ENCODE measurements at places on chromosomes 5 and 9.

DNA sequence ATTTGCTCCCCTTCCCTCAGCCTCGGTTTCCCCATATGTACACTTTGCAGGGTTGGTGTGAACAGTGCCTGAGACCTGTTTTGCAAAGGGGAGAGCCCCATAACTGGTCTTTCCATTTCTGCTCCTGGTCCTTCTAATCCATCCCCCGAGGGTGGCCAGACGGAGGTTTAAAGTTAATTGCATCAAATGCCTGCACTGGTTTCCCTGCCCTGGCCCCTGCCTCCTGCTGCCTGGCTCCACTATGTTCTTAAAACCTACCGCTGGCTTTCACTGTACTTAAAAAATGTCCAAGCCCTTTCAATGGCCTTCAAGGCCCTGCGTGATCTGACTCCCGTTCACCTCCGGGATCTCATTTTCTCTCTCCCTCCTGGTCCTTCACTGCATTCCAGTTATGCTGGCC, 183.0 kb downstream of the RGS3 start:
- DNase-seq: no peak

DNA sequence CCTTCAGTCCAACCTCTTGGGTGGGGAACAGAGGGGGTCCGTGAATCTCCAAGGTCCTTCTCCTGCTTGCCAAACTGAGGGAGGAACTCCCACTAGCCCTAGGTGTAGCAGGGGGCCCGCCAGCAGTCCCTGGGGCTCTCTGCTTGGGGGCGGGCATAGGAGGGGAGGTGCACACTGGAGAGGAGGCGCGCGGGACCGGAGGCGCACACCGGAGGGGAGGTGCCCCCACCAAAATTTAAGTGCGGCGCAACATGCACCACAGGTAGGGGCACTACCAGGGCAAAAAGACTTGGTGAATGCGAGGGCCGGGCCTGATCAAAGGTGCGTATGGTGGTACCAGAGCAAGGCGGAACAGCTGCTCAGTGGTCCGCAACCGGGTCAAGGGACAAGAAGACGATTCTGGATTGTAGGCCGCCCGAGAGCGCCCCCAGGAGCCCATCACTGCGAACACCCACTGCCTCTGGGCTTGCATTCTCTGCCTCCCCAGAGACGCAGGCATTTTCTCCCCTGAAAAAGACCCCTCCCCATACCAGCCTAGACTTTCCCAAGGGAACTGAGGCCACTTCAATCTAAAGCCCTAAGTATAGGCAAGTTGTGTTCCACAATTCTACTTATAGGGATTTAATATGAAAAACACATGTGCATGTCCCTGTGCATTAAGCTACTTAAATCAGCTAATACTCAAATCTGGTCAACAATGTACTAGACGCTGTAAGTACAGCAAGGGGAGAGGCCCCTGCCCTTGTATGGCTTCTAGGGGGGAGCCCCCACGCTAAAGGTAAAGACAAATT, 50.6 kb downstream of the TGFBI start:
- no peak for DNase-seq

DNA sequence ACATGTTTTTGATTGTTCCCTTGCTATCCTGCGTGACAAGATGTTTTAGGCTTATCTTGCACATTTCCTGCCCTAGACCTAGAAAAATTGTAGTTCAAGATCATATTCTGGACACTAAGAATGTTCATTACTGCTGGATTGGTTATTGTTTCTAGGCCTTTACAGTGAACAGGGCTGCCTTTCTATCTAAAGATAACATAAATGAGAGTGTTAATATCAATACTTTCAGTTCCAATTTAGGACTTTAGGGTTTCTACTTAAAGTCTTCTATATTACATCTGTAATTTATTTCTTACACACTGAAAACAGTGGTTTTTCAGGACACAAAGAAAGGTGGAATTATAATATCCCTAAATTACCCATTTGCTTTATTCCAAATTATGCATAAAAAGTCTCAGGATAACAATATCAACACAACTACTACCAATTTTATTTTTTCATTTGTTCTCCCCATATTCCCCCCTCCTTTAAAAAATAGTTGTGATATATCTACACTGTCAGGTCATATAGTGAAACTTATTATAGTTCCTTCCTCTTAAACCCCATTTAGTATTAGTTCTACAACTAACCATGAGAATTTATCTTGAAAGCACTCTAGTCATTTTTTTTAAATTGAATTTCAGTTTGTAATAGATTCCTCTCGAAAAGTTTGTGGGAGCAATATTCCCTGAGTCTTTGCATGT, 293.9 kb upstream of the RIOK2 start:
- DNase-seq: no peak

GRCh38 chr5:54457094-54457862, 1.8 kb downstream of the HSPB3 start:
- no peak for DNase-seq

- no peak for DNase-seq
Observed at GRCh38 chr9:91727972-91728371, 222.1 kb downstream of the ROR2 start.

DNA sequence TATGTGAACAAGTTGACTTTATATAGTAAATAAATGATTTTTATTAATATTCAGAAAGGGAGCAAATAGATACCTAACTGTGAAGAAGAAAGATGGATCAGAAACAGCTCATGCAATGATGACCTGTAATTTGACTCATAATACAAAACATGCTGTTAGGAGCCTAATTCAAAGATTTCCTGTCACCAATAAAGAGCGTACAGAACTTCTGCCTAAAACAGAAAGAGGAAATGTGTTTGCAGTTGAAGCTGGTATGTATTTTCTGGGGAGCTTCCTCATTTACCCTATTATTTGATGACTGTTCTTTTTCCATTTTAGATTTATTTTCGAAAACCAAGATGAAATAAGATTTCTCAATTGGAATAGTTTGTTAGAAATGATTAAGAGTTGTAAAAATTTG, 11.4 kb downstream of the YTHDC2 start:
- no peak for DNase-seq

GRCh38 chr5:171893290-171893886, 107.8 kb downstream of the SMIM23 start:
- no peak for DNase-seq

DNA sequence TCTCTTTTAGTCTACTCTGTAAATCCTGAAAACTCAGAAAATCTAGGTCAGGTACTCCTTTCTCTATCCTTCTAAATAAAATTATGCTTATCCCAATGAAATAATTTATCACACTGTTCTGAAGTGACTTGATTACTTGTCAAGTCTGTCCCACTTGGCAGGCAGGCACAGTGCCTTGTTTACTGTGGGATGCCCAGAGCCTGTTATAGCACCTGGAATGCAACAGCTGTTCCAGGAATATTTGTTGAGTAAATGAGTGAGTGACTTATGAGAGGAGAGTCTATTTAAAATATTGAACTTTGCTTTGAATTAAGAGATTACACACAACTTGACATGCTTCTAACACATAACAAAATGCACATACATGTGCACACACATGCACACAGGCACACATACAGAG, 130.0 kb downstream of the MPDZ start:
- DNase-seq: no peak

DNA sequence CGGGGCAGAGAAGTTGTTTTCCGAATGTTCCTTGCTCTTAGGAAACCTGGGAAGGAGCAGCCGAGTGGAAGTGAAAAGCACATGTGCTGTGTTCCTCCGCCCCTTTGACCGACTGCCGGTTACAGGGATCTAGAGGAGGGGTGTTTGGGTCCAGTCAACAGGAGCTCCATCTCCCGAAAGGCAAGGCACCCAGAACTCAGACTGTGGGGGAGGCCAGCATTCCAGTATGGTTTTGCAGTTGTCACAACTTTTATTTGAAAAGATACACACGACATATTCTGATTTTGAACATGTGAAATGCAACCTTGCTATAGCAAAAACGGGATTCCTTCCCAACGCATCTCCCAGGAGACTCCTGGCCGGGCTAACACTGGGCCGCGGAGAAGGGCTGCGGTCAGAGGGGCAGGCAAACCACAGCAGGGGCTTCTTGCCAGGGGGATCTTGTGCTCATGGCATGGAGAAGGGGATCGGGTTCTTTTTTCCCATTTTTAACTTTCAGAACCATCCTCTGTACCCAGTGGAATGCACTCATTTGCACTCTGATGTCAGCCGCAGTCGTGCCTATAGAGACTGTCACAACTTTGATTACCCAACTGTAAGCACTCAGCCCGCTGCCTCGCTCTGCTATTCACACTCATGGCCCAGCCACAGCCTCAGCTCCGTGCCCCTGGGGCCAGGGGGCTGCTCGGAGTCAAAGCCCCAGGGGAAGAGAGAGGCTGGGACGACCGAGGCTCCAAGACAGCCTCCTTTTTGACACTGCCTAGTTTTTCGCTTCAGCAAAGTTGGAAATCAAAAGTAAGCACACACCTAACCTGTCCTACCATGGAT, 3.9 kb downstream of the QRFP start:
- DNase-seq: no peak

- DNase-seq: no peak
Observed at GRCh38 chr9:134677743-134678142, 36.1 kb downstream of the COL5A1 start.

- no peak for DNase-seq
Observed at GRCh38 chr5:57845025-57845424, 362.4 kb upstream of the ACTBL2 start.

GRCh38 chr5:43358301-43358700, 45.1 kb upstream of the HMGCS1 start:
- DNase-seq: no peak

- DNase-seq: no peak
Observed at GRCh38 chr5:146209714-146210113, 6.3 kb downstream of the RBM27 start.

DNA sequence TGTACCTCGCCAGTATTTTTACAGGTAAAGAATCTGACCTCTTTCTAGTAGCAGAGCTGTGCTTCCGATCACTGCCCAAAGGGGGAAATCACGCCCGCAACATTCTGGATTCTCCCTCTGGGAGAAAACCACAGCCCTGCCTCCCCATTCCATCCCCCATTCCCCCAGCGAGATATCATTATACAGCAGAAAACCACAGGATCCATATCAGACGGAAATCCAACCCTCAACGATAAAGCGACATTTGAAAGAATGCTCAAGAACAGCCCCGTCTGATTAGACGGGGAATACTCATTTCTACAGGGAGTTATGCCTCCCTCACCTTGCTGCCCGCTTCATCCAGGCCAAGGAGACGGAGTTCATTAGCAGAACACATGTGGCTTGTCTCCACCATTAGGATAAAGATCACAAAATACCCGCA, 172.8 kb downstream of the COL23A1 start:
- DNase-seq: no peak

DNA sequence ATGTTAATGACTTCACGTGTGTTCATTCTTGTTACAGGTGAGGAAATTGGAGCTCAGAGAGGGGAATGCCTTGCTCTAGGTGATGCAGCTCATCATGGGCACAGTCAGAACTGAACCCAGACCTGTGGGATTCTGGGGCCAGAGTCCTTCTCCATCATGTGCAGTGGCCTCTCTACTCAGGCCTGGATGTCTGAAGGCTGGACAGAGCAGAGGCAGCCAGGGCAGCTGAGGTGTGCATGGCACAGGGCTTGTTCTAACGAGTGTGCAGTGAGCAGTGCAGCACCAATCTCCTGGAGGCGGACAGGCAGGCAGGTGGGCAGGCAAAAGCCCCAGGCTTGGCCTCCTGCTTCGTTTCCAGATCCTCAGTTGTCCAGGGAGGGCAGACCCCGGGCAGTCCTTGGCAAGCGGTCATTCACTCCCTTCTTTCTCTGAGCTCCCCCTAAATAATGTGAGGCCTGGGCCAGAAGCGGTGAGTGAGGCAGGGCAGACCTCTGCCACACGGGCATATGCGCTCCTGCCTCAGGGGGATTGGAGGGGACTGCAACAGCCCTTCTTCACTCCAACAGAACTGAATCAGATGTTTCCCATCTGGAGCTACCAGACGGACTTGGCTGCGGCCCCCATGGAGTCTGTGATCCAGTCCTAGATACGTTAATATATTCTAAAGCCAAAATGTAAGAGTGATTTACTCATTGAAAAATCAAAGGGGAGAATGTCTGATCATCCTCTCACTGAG, 68.7 kb upstream of the FSTL4 start:
- DNase-seq: no peak

DNA sequence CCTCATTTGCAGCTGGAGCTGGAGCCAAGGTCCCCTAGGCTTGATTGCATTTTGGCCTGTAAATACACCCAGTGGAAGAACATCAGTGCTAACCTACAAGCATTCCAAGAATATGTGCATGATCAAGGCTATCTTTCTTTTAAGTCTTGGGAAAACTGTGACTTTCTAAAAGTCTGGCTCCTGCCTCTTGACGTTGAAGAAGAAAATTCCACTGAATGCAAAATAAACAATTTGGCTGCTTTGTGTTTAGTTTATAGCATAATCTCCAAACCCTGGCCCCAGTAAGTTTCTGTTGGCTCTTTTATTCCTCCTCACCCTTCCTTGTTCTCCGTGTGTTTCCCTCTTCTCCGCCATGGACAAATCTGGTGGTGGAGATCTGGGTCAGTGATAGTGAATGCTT, 109.3 kb upstream of the TLE1 start:
- no peak for DNase-seq

DNA sequence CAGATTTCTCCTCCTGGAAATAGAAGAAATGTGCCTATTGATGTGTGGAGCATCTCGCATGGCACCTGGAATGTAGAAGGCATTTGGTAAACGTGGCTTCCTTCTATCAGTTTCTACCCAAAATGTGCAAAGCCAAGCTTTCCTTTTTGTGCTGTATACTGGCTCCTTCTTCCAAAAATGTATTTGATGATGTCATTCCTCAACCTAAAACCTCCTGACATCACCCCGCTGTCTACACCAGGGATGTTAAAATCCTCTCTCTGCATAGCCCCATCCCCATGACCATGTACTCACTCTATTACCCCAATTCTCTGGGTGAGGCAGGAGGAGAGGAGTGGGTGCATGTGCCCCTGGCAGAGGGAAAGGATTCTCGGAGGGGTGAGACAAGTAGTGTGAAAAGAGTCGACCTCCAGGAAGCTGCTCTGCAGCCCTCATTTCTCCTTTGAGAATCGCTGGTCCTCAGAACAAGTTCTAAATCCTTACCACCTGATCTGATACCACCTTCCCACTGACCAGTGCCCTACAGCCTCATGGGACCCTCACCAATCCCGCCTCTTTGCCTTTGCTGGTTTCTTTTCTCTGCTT, 11.7 kb upstream of the MED10 start:
- DNase-seq: no peak

- no peak for DNase-seq
Observed at GRCh38 chr5:120942596-120943350, 478.7 kb downstream of the PRR16 start.

DNA sequence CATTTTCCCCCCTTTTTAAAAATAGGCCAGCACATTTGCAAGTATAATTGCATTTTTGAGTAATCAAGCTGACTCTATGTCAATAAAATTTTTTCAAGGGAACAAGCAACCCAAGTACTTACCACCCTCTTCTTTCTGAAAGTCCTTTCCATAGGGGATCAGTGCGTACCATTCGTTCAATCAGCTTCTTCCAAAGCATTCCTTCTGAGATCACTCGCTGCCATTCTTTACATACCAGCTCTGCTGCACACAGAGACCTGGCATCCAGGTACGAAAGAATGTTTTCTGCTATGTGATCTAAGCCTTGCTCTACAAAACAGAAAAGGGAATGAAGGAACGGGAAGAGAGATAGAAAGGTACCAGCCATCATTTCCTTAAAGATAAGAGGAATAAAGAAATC, 106.6 kb downstream of the FBXW11 start:
- DNase-seq: no peak

Measured in stimulated activated naive CD8-positive, alpha-beta T cell treated with anti-CD3 and anti-CD28 coated beads, Interleukin-15, amount 100 ng/mL, for 72 hours (primary cell).